Fibroblast of skin of left quadriceps (primary cell): ENCODE measurements at places on chromosomes 1 and 21.
A peak's percentile ranks its signal among the peaks of the same experiment; 100 is the strongest.

DNA sequence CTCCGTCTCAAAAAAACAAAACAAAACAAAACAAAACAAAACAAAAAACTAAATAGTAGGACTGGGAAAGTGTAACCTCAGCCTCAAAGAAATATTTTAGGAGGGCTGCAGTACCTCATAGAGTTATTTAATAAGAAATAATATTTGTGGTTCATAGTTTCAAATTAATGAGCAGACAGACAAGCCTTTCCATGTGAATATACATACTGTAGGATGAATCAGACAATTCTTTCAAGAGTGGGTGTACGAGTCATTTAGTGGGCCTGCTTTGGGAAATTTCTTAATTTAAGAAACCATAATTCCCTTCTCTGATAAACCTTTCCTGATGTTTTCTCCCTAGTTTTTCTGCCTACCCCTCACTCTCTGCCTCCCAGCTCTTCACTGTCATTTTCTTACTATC is 52.5 kb downstream of the CDC14A start:
- DNase-seq: peak; percentile 20

- DNase-seq: no peak
Observed at GRCh38 chr1:43537423-43538142, 6.9 kb downstream of the PTPRF start.

- DNase-seq: peak; percentile 36
Observed at GRCh38 chr1:204190212-204191211, 5.8 kb downstream of the KISS1 start.

- DNase-seq: no peak
Observed at GRCh38 chr1:205286335-205286950, 35.1 kb downstream of the NUAK2 start.

DNA sequence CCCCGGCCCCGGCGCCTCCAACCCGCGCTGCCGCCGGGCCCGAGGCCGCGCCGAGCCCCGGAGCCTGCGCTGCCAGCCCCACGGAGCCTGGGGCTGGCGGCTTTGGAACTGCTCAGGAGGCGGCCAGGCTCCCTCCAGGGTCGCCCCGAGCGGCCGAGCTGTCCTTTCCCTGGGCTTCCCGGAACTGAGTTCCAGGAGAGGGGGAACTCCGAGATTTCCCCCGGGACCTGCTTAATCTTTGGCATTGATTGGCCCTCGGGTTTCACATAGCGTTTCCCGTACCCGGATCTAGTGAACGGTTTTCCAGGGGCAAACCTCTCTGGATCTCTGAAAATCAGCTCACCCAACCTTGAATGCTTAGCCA is 504 bp downstream of the H6PD start:
- peak; percentile 39 for DNase-seq

DNA sequence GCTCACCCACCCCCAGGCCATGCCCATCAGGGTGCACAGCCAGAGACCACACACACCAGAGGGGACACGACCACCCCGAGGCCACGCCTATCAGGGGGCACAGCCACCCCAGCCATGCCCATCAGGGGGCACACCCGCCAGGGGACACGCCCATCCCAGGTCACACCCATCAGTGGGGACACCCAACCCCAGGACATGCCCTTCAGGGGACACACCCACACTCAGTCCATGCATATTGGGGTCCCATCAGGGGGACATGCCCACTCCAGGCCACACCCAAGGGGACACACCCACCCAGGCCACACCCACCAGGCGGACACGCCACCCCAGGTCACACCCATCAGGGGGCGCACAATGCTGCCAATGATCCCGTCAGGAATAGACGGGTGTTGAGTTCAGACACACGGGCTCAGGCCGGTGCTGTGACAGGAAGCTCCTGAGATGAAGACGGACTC is 20.7 kb downstream of the MCM3AP start:
- no peak for DNase-seq

DNA sequence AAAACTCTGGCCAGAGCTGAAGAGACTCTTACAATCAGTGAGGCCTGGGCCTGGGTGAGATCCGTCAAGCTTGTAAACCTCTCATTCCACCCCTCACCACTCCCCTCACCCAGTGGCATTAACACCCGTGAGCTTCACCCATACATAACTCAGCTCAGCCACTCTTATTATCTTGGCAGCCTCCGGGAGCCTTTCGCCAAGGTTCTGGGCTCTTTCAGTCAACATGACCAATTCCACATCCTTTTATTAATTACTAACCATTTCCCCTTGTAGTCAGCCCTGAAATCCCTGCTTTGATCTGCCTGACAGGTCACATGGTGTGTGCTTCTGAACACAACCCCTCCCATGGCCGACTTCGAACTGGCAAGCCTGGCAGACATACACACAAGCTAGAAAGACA is 134.8 kb downstream of the SETD4 start:
- no peak for DNase-seq

DNA sequence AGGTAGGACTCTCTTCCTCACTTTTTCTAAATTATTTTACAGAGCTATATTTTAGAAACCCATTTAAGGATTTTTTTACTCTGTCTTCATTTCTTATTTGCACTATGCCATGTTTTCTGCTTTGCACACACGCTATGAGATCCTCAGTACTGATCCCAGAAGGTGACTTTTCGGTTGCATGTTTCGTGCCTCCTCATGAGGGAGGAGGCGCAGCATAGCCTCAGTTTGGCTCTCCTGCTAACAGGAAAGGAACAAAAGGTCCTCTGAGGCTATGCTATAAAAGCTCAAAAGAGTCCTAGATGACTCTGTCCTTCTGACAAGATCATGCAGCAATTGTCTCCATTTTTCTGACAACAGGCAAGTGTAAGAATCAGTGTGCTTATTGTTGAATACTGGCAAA is 189.7 kb downstream of the GPR52 start:
- no peak for DNase-seq

- no peak for DNase-seq
Observed at GRCh38 chr1:156807627-156808026, 9.0 kb downstream of the SH2D2A start.

GRCh38 chr21:31198575-31198974 is 145.5 kb downstream of the TIAM1 start:
- DNase-seq: no peak
